Caudate nucleus (tissue), 63 donors: ENCODE measurements at places on chromosomes 13 and 19.

DNA sequence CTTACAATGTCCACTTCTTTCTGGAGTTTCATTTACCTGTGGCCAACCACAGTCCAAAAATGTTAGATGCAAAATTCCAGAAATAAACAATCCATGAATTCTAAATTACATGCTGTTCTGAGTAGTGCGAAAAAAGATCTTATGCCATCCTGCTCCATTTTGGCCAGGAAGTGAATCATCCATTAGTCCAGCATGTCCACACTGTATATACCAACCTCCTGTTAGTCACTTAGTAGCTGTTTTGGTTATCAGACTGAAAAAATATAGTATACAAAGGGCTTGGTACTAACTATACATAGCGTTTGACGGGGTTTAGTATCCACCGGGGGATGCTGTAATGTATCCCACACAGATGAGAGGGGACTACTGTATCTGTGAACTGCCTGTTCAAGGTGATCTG, 618.0 kb upstream of the ARGLU1 start:
- DNase-seq: no peak

GRCh38 chr19:5186293-5187050, 154.1 kb downstream of the PTPRS start:
- no peak for DNase-seq

DNA sequence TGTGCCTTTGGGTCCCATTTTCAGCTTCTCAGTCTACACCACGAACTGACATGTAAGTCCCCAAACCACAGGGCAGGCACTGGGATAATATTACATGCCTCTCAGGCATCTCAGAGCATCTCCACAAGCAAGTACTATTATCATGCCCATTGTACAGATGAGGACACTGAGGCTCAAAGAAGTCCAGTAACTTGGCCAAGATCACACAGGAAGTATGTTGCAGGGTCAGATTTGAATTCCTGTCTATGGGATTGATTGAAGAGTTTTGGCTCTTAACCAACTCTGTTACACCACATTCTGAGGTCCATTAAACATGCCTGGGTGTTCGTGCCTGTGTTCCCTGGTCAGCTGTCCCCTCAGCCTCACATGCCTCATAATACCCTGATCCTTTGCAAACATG, 319.8 kb downstream of the FOXO1 start:
- DNase-seq: no peak

DNA sequence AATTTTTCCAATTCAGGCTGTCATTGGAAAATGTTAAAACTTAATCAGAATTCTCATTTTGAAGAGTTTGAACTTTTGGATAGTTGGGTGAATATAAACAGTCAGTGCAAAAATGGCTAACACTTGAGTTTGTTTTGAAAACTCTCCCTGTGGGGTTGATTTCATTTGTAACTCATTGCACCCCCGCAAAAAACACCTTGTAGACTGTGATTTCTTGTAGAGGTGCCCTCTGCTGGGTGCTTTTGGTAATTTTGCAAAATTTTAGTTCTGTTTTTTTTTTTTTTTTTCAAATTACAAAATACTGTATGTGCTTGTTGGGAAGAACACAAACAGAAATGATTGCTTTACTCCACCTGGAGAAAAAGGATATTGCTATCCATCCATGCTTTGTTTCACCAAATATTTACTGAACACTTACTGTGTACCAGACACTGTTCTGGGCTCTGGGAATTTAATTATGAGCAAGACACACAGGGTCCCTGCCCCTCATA, 28.2 kb upstream of the GPI start:
- no peak for DNase-seq

DNA sequence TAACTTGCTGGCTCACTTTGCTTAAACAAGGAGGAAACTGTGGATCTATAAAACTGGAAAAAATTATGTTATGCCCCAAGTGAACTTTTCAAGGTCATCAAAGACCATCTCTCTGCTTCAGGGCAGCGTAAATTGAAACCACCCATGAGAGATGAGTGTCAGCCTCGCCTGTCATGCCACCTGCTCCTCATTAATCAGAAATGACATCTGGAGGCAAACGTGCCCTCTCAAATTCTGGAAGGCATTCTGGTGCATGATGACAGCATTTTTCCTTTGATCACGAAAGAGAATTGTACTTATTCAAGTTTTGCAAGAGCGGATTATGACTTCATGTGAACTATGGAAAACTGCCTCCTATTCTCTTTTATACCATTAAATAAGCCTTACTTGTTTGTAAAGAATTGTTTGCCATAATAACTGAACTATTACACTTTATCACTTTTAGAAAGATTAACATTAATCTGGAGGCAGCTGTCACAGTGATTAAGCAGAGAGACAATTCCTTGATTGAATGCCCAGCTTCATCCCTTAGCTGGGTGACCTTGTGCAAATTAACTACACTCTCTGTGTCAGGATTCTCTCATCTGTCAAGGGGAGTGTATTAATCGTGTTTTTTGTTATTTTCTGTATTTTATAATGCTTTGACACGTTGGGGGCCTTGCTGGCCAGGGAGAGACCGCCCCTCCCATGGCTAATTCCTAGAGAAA, 17.0 kb upstream of the SACS start:
- no peak for DNase-seq

DNA sequence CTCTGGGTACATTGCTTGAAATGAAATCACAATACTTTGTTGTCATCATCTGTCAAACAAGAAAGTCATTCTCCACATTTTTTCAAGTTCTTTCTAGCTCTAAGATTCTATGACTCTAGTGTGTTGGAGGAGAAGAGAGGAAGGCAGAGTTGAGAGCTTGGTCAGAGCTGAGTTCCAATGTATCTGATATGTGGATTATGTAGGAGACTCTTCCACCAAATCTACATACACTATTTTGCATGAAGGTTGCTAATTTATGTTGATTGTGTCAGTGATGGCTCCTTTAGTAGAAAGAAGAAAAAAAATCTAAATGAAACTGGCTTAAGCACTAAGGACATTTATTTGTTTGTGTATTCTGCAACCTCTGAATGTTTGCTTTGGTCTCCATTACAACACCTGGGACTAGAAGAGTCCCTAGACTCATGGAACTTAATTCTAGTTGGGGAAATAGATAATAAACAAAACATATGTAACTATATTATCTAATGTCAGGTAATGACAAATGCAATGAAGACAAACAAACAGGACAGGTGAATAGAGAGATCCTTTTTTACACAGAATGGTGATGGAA, 691.9 kb downstream of the UQCRFS1 start:
- no peak for DNase-seq

DNA sequence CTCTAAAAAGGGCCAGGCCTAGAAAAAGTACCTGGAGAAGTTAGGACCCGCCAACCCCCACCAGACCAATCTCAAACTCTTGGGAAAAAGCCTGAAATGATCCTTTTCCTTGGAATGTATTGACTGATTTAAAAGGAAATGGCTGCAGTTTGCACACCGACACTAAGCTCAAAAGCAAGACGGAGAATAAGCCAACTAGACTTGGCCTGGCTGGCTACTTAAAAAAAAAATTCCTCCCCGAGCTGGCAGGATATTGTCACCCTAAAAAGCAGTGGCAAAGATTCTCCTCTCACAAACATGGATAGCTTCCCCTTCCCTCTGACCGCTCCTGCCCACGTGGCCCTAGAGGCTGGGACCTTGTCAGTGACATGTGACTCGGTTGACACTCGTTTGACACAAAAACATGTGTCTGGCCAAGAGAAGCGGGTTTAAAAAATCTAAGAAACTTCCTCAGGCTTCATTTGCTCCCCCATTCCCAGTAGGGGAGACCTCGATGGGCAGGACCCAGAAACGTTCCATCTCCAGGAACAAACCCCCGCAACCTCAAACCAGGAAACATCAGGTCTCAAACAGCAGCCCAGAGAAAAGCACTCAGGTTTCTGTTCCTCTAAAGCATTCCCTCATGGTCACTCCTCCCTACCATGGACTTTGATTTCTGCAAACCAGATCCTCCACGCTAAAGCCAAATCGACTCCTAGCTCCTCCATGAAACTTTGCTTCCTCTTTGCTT, 1.3 kb downstream of the RFX1 start:
- no peak for DNase-seq

- no peak for DNase-seq
Measured at GRCh38 chr13:45861322-45861721, 9.8 kb upstream of the SIAH3 start.

- no peak for DNase-seq
Measured at GRCh38 chr19:17329366-17330261, 5.0 kb downstream of the ANO8 start.

- DNase-seq: no peak
Measured at GRCh38 chr13:67855741-67856238, 625.7 kb upstream of the PCDH9 start.

GRCh38 chr13:41780715-41781706, 179.9 kb downstream of the VWA8 start:
- no peak for DNase-seq

GRCh38 chr19:13747098-13747453, 17.2 kb upstream of the MRI1 start:
- DNase-seq: no peak
